ENCODE measurements at places on chromosomes 11 and 22.

- DNase-seq: no peak
These were observed 3.3 kb downstream of the TMEM109 start for GRCh38 chr11:60917267-60917666.

DNA sequence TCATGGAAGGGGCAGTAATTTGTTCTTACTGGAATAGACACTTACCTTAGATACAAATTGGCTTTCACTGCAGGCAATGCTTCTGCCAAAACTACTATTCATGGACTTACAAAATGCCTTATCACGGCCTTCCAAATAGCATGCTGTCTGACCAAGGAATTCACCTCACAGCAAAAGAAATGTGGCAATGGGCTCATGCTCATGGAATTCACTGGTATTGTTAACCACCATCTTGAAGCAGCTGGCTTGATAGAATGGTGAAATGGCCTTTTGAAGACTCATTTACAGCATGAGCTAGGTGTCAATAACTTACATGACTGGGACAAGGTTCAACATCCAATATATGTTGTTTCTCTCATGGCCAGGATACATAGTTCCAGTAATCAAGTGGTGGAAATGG is 21.9 kb downstream of the OR5B21 start:
- DNase-seq: no peak

GRCh38 chr11:1847926-1848639 is 4.8 kb upstream of the LSP1 start:
- DNase-seq: no peak

DNA sequence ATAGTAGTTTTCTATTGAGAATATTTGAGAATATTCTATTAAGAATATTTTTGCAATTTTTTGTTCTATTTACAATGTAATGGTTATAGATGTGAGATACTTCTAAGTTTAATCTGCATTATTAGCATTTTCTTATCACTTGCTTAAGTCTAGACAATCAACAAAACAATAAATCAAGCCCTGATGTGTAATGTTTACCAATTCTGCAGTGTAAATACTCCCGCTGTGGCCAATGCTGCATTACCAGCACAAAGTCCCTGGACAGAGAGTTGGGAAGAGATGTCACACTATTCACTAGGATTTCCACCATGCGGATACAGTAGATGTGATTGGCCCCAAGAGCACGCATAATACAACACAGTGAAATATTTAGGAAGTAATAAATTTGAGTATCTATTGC is 47.6 kb upstream of the GCAT start:
- DNase-seq: no peak

DNA sequence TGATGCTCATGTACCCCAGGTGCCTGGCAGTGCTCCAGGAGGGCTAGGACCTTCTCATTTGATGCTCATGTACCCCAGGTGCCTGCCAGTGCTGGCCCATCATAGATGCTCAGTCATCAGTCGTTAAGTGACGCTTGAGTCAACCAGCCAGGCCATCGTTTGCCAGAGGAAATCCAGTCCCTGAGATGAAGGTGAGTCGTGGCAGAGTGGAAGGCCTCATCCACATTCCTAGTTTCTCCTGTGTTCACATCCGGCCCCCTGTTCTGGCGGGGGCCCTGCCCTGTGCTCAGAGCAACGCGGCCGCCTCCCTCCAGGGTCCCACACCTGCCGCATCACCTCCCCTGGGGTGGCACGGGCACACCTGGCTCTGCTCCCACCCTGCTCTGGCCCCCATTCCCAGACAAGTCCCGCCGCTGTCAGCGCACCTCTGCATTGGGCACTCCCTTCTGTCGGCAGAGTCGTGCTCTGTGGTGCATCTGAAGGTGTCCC is 279.9 kb downstream of the BRD1 start:
- no peak for DNase-seq

GRCh38 chr11:110059706-110060463 is 33.3 kb upstream of the ZC3H12C start:
- DNase-seq: no peak

- no peak for DNase-seq
These were observed 6.5 kb upstream of the IL10RA start for GRCh38 chr11:117979481-117980211.

DNA sequence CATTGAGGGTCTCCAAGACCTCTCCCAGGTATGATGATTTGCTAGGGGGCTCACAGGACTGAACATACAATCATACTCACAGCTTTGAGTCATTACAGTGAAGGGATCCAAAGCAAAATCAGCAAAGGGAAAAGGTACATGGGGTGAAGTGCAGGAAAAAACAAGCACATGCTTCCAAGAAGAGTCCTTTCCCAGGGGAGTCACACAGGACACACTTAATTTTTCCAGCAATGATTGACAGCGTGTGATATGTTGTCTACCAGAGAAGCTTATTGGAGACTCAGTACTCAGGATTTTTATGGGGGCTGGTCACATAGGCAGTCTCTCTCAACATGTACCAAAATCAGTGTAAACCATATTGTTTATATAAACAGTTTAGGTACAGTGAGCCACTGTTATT is 25.3 kb downstream of the CUL5 start:
- no peak for DNase-seq

GRCh38 chr11:57276971-57277675 is 40.1 kb upstream of the APLNR start:
- DNase-seq: peak; percentile 17

GRCh38 chr11:11397781-11398180 is 44.7 kb upstream of the CSNK2A3 start:
- no peak for DNase-seq

- DNase-seq: no peak
These were observed 4.2 kb upstream of the ME3 start for GRCh38 chr11:86676533-86677154.

GRCh38 chr11:47979378-47980087 is 826 bp upstream of the PTPRJ start:
- DNase-seq: no peak

DNA sequence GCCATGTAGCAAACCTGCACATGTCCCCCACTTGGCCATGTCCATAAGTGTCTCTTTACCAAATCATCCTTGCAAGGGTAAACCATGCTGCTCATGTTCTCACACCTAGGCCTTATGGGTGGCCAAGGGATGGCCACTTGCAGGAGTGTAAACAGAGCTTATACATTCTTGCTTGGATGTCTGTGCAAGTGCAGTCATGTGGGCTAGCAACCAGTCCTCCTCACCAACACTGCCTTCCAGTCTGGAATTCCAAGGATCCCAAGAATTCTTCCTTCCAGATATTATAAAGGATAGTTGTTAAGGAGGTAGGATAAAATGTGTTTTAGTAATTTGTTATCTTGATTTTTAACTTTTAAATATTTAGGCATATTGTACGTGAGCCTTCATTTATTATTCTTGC is 47.8 kb upstream of the OR5P2 start:
- DNase-seq: no peak

- DNase-seq: no peak
These were observed 20.6 kb downstream of the ZW10 start for GRCh38 chr11:113752932-113753331.

DNA sequence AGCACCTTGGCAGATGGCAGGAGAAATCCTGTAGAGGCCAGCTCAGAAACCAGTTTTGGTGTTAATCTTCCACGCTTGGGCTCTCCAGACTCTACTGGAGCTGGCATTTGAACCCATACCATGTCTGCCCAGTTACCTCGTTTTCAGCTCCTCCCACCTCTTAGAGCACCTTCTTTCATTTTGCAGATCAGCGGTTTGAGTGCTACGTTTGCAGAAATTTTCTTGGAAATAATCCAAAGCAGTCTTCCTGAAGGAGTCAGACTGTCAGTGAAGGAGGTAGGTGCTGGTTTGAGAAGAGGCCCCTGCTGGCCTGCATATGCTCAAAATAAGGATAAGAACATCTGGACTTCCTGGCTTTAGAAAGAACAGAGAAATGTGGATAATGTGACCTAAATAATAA is 13.7 kb downstream of the COA4 start:
- no peak for DNase-seq

DNA sequence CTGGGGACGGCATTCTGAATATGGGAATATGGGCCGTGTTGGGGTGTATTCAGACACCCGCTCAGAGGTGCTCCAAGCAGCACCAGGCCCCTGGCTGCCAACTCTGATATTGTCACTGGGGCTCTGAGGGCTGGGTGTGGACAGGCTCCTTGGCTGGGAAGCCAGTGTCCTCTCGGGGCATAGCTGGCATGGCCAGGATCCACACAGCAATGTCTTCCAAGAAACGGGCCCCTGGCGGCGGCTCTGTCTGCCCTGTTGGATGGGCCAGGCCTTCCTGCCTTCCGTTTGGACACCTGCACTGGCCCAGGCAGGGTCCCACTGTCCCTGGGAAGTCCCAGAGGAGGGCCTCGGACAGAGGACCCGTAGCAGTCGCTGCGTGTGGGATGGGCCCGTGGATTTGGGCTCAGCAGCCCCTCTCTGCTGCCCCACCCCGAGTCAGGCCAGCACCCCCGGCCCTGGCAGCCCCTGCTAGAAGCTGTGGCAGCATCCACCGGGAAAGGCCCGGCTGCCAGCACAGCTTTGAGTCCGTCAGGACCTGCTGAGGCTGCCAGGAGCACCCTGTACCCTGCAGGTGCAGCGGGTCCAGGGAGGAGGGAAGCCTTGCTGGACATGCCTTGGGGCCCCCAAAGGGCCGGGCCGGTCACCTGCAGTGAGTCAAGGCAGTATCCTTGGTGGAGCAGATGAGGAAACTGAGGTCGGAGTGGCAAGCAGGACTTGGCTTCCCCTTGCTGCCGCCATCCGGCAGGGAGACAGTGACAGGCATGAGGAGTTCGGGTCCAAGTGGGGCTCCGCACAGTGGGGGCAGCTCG is 4.1 kb downstream of the PANX2 start:
- DNase-seq: no peak
